CD4-positive, alpha-beta T cell treated with Interleukin-17A for 4 hours (primary cell): ENCODE measurements at places on chromosomes 1 and 21.

GRCh38 chr1:110783292-110783918 is 89.5 kb upstream of the CD53 start:
- DNase-seq = peak; percentile 65

DNA sequence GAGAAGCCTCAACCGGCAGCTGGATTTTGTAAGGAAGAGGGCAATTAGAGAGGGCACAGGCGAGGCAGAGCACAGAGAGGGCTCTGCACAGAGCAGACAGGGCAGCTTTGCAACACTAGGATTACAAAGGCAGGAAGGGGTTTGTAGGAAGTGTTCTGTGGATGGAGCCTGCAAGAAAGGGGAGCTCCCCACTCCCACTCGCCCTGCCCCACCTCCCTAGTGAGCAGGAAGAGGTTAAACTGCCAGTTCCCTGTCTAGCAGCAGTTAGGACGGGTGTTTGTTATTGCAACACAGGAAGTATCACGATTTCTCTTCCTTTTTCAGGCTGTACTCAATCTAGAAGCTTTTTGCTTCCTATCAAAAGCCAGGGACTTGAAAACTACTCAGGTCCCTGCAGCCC is 63.3 kb upstream of the LRRC8D start:
- peak; percentile 65 for DNase-seq

- no peak for DNase-seq
Observed at GRCh38 chr1:203995228-203995627, 77.7 kb upstream of the SOX13 start.

DNA sequence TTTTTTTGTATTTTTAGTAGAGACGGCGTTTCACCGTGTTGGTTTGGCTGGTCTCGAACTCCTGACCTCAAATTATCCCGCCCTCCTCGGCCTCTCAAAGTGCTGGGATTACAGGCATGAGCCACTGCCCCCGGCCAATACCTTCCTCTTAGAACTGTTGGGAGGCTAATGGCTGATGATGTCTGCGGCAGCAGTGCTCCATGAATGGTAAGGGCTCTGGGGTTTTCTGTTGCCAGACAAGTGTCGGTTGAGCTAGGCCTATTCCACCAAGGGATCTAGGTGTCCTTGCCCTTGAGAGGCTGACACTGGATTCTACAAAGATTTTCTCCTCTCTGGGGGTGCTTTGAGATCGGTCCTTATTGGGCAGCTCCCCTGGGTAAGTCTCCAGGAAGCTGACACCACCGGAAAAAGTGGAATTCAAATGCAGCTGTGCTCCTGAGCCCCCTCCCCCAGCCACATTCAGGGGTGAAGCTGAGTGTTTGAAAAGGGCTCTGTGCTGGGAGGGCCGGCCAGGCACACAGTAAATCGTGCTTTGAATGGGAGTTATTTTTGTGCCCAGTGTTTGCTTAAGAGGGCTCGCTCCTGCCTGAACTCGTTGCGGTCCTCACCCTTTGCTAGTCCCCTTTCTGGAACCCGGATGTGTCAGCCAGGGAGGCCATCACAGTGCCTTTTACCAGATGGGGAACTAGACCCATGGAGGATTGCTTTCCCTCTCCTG is 5.2 kb downstream of the SOX13 start:
- DNase-seq = no peak

GRCh38 chr1:110541906-110542395 is 23.0 kb upstream of the KCNA10 start:
- DNase-seq = no peak

GRCh38 chr1:156241311-156241811 is 623 bp upstream of the BGLAP start:
- no peak for DNase-seq

DNA sequence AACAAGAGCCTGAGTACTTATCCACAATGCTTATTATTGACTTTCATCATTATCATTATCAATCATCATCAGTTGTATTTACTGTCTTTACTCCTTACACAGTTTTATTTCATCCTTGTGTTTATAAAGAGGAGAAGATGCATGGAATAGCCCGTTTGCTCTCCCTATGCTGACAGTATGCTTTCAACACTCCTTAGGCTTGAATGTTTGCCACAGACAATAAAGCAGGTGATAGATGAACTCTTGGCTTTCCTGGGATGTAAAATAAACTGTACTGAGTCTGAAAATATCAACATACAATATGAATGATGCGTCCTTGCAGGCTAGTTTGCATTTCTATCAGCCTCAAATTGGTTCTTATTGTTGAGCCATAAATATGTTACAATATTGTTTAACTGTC is 891.8 kb upstream of the NCAM2 start:
- no peak for DNase-seq

GRCh38 chr1:31593136-31593665 is 16.9 kb downstream of the TINAGL1 start:
- DNase-seq = no peak

DNA sequence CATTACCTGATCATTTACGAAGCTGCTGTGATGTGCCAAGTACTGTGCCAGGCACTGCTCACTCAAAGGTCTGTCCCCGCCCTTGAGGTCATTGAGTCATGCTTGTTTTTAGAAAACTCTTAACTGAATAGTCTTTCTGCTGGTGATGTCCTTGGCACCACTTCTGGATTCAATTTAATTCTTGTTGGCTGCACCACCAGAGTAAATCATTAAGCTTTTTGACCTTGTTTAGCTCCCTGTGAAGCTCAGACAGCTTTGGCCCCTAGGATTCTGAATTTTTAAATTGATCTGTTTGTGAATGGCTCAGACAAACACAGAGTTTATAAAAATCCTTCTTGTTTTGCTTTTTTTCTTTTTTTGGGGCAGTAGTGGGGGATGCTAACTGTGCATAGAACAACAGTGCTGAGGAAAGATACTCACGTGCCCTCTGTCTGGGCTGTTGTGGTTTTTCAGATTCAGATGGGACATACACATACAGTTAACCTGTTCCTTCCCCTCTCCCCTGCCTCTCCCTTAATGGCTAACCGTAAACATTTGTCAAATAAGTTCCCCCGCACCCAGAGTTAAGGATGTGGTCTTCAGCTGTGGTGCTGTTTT is 67.6 kb downstream of the MTR start:
- DNase-seq = no peak

GRCh38 chr1:96721053-96721415 is 550 bp upstream of the PTBP2 start:
- no peak for DNase-seq

DNA sequence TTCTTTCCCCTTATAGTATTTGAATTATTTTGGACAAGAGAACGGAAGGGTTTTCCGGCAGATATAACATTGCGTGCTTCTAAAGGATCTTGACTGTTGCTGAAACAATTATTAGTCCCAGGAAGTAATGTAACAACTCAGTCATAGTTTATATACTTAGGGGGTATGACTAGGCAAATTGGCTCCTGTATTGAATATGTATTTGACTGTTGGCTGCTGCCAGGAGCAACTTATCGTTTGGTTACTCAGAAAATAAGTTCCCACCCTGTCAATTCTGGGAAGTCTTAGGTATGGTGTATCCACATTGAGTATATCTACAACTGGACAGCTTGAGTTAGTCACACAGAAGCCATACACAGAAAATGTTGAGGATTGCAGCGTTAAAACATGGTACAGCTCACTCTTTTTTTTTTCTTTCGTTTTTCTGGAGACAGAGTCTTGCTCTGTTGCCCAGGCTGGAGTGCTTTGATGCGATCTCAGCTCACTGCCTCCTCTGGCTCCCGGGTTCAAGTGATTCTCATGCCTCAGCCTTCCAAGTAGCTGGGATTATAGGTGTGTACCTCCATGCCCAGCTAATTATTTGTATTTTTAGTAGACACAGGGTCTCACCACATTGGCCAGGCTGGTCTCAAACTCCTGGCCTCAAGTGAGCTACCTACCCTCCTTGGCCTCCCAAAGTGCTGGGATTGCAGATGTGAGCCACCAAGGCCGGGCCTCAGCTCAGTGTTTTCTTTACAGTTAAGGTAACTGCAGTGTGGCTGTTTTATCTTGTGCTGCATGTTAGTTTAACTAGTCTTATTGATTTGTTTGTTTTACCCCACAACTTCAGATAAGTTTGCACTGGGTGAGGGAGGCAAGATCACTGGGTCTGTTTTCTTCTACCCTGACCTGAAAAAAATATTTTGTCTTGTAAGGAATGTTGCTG is 10.2 kb downstream of the SMAP2 start:
- DNase-seq = no peak

DNA sequence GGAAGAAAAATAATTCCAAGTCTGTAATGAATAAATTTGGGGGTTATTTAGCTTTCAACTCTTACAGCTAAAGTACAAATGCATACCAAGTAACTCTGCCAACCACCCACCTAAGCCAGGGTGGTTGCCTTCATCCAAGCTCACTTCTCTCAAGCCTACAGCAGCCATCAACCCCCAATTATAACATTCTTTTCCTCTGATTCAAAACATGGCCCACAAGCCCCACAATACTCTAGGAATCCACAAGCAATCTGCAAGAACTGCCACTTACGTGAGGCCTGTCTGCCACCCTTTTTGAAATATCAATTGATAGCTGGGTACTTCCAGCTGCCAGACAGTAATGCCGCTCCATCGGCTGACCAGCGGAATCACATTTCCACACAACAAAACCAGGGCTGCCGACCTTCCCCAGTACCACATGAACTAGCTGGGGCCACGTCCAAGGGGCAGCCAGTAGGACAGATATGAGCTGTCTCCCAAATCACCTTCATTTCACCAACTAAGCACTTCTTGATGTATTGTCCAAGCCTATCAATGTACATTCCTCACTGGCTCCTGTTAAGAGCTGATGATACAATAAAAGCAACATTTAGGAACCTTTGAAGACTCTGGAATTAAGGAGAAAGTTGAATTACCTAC is 3.2 kb downstream of the LBR start:
- DNase-seq = no peak

- peak; percentile 99 for DNase-seq
Observed at GRCh38 chr21:42973991-42974831, at the start of gene PKNOX1. TSS of gene PKNOX1 (plus strand) at chr21:42974562. CDS start at chr21:43004382, 29,820 bp downstream.

DNA sequence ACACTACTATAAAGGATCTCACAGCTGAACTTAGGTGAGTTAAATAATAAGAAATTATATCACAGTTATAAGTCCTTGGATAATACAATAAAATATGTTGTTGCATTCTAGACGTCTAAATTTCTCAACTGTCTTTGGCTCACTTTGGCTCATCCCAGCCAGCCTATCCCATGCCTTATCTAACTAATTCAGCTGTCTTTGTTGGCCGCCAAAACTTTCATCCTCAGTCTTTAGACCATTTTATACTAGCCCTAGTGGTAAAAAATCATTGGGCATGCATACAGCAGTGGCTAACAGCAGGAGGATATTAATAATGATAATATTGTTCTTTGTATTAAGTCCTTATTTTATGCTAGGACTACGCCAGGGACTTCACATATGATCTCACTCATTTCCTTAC is 59.3 kb downstream of the CCDC18 start:
- no peak for DNase-seq

- DNase-seq = no peak
Observed at GRCh38 chr21:37380349-37381323, 14.1 kb downstream of the DYRK1A start.

DNA sequence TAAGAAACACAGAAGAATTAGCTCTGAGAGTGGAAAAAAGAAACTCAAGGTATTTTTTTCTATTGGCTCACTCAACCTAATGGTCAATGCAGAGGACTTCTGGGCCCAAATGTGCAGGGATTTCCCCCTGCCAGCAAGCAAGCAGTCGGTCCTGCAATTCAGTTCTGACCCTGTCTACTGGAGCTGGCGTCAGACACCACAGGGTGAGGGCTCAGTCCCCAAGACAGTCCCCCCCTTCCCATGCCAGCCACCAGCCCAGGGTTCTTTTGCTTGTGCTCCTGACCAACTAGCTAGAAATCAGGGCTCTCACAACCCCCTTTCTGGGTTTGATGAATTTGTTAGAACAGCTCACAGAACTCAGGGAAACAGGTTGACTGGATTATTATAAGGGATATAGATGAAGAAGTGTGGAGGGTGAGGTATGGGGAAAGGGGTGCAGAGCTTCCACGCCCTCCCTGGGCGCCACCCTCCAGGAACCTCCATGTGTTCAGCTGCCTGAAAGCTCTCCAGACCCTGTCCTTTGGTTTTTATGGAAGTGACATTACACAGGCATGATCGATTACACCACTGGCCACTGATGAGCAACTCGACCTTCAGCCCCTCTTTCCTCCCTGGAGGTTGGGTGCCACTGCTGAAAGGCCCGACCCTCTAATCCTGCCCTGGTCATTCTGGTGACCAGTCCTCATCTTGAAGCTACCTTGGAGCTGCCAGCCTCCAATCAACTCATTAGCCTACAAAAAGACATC is 22.5 kb upstream of the PWP2 start:
- no peak for DNase-seq

- no peak for DNase-seq
Observed at GRCh38 chr1:110899458-110899843, 26.5 kb downstream of the CD53 start.

- DNase-seq = peak; percentile 8
Observed at GRCh38 chr1:100995198-100995988, 30.2 kb downstream of the DPH5 start.

DNA sequence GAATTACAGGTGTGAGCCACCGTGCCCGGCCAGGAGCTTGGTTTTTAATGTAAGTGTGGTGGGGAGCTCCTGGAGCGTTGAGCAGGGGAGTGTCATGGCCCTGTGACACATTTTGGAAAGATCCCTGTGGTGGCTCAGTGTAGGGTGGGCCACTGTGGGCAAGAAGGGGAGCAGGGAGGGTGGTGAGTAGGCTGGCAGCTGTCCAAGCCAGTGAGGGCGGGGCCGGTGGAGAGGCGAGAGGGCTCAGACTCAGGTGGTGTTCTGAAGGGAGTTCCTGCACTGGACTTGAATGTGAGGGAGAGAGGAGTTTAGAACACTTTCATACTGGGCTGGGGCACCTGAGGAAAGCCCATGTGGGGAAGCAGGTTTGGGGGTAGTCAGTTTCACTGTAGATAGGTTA is 3.1 kb upstream of the EVA1B start:
- DNase-seq = no peak

DNA sequence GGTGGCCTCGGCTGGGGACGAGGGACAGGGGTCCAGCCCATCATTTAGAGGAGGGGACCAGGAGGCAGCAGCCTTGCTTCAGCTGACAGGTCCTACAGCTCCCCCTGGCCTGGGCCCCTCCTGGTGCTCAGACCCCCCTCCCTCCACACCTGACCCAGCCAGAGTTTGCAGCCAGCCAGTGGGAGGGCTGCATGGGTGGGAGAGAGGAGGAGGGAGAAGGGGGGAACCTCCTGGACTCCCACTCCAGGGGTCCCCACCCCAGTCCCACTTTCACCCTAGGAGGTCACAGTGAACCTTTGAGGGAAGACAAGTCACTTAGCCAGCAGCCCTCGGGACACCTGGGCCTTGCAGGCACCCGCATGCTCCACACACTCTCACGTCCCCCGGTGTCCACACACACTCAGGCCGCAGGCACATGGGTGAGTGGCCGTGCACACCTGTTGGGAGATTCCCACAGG is 108.9 kb upstream of the ZBTB40 start:
- no peak for DNase-seq

- no peak for DNase-seq
Observed at GRCh38 chr1:59309795-59310548, 13.1 kb downstream of the FGGY start.

DNA sequence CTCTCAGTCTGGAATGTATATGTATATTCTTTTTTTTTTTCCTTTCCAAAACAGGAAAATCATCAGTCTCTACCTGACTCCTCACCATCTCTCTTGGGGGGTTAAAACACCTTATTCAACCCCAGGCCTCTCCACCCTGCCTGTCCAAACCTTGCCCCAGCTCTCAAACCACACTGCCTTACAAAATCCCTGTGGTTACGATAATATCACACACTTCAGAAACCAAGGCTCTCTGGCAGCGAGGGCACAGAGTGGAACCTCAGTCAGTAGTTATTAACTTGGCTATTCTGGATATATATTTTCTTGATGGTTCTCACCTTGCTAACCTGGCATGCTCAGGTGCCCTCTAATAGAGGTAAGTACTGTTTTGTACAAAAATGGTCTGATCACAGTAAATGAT is 24.7 kb downstream of the KIAA0040 start:
- no peak for DNase-seq
